ENCODE measurements at places on chromosomes 2 and 18.
A peak's percentile ranks its signal among the peaks of the same experiment; 100 is the strongest.

DNA sequence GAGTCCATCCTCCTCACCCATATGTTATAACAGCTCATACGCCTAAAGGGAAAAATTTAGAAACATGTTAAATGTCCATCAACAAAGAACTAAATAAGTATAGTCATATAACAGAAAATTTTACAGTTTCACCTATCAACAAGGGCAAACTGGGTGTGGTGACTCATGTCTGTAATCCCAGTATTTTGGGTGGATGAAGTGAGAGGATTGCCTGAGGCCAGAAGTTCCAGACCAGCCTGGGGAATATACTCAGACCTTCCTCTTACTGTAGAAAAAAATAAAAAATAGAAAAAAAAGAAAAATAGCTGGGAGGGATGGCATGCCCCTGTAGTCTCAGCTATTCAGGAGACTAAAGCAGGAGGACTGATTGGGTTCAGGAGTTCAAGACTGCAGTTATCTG is 48.3 kb upstream of the GULP1 start:
- DNase-seq: no peak

DNA sequence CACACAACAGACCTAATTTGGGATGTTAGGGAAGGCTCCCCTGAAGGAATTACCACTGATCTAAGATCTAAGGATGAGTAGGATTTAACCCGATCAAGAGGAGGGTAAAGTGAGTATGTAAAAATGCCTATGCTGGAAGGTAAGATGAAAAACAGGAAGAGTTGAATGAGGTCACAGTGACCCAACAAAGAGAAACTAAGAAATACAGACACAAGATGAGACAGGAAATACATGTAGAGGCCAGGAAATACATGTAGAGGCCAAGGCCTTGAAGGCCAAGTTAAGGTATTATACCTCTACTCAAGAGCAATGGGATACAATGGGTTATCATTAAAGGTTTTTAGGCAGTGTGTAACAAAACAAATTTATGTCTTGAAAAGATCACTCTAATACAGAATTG is 131.6 kb upstream of the TANK start:
- no peak for DNase-seq

GRCh38 chr2:215755641-215756345 is 257.6 kb downstream of the MREG start:
- no peak for DNase-seq

DNA sequence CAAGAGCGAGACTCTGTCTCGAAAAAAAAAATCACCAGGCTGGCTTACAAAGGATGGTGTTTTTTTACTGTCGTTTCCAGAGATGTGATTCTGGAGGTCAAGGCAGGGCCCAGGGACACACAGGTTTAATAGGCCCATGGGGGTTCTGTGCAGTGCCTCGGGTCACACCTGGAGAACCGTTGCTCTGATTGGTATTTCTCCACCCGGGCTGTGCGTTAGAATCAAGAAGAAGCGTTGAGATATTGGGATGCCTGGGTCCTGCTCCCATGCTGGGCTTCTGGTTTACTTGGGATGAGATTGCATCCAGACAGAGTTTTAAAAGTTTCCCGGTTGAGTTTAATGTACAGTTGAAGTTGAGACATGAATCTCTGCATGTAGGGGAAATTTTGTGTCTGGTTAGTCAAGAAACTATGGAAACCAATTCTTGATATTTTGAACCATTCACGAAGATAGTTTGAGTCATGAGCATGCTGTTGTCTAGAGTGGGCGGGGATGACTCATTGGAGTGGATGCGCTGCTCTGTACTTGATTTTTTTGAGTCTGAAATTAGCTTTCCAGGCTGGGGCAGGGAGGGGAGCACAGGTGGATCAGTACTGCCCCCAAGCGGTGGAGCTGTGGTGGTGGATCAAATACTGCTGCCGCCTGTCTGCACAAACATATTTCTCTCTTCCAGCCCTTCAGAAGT is 50.1 kb downstream of the GREB1 start:
- peak; percentile 29 for DNase-seq

DNA sequence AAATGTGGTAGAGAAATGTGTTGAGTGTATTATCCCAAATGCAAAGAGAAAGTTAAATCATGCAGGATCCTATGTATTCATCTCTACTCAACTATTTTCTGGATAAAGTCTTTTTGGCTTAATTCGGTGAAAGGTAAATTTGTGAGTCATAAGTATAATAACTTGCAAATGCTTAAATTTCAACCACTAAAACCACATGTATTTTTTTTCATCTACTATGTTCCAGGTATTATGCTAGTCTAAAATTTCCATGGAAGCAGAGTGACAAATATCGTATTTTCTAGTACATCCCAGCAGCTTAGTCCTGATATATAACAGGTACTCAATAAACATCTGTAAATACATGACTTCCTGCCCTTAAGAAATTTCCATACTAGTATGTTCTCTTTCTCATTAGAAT is 6.2 kb downstream of the ALS2 start:
- DNase-seq: no peak

DNA sequence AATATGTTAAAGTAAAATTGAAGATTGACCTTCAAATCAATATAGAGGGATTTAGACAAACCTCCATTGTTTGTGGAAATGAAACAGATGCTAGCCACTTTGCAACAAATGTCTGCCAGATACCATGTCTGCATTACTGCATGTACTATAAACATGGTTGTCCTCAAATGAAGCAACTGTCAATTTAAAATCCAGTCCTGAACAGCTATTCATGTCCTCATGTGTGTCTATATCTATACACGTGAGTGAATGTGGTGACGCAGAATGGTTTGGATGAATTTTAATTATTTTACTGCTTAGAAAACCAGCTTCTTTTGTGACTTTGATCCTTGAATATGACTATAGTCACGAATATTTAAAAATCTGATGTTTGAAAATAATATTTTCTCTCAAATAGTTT is 71.5 kb downstream of the NYAP2 start:
- no peak for DNase-seq

- DNase-seq: no peak
Observed at GRCh38 chr18:71846716-71847115, 697.4 kb downstream of the CBLN2 start.

- DNase-seq: no peak
Observed at GRCh38 chr2:44769349-44770011, 172.0 kb upstream of the SIX3 start.

DNA sequence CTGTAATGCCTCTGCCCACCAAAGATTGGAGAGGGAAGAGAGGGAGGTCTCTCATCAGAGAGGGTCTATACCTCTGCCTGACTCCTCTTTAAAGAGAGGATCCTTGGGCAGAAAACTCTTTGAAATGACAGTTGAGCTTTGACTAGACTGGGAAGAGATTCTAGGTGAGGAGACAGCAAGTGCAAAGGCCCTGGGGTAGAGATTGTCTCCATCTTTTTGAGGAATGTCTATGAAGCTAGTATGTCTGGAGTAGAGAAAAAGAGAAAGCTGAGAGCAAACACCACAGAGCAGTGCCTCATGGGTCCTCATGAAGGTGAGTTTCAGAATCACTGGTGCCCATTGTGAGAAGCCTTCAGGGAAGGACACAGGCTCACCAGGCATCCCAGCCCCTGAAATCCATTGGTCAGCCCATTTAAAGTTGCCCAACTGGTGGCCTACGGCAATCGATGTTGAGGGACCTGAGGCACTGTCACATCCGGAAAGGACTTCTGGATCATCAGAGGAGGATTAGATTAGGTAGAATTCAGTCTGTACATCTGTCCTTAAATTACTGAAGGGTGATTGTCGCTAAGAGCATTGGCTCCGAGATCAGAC is 31.5 kb downstream of the LBH start:
- DNase-seq: no peak

GRCh38 chr2:43676322-43677050 is at the start of gene C1GALT1C1L:
Gene C1GALT1C1L (minus strand): TSS chr2:43676429. CDS start chr2:43676322, 107 bp downstream.
- no peak for DNase-seq

DNA sequence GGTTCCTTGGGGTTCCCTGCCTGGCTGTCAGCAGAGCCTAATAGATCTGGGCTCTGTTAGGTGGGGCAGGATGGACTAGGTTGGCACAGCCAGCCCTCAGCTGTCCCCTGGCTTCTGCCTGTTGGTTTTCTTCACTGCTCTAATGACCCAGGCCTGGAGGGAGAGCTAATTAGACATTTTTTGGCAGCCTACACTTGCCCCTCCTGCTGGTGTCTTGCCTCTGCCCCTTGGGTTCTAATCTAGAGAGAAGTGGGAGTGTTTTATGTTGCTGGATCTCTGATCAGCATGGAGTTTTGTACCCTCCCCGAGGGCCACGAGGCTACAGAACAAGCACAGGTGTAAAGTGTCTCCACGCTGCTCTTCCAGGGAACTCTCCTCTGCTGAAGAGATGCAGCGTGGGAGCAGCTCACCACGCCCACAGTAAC is 199.4 kb upstream of the RASGRP3 start:
- DNase-seq: no peak

DNA sequence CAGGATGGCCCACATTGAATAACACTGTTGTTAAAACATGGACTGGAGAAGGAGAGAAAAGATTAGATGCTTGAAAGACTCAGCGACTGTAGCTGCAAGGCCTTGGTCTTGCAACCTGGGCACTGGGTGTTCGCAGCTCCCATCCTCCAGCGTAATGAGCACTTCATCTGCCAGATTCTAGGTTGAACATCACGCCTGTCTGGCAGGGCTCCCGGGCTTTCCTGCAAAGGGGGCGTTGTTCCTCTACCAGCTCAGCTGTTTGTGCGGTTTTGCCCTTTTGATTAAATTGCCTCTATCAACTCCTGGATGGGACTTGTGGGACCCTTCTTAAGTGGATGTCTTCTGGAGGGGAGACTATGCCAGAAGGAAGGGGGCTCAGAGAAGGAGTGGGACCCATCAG is 215.4 kb downstream of the KLHL29 start:
- DNase-seq: no peak

Data from stimulated activated CD8-positive, alpha-beta memory T cell treated with anti-CD3 and anti-CD28 coated beads, Interleukin-7, amount 100 ng/mL, for 1 hour (primary cell).